Smooth muscle cell of the coronary artery (primary cell): ENCODE measurements at places on chromosomes 6 and 20. TPM values are rescaled to one million over a fixed set of nuclear protein-coding genes. Genes with fewer than 3 reads are reported as not detected.

The BTNL2 gene
- 0.12 TPM in 1 of 2 replicates, not detected in the other for total RNA-seq

The C6orf89 gene
- 21.6 and 36.2 TPM in 2 replicates for total RNA-seq

The PKHD1 gene
- not detected in 2 replicates for total RNA-seq

The STMND1 gene
- not detected in 2 replicates for total RNA-seq

The PPP1R14C gene
- total RNA-seq: 0.90 and 3.2 TPM in 2 replicates

The TDP2 gene
- total RNA-seq: 15.6 and 37.8 TPM in 2 replicates

The SLC12A5 gene
- under 0.01 TPM in 1 of 2 replicates, not detected in the other for total RNA-seq

The IMPG1 gene
- under 0.01 TPM in 1 of 2 replicates, not detected in the other for total RNA-seq

The DSTN gene
- total RNA-seq: 65.3 and 279 TPM in 2 replicates

The TCF15 gene
- total RNA-seq: 0.12 TPM in 1 of 2 replicates, not detected in the other

The RTN4IP1 gene
- total RNA-seq: 2.6 and 5.9 TPM in 2 replicates

The TTK gene
- 0.70 and 5.9 TPM in 2 replicates for total RNA-seq

The GMPR gene
- total RNA-seq: 8.5 and 20.0 TPM in 2 replicates

The TCFL5 gene
- 11.5 and 12.5 TPM in 2 replicates for total RNA-seq

The PROKR2 gene
- not detected in 2 replicates for total RNA-seq

The DEFB132 gene
- not detected in 2 replicates for total RNA-seq

The EZR gene
- total RNA-seq: 11.5 and 63.4 TPM in 2 replicates

The SCAF8 gene
- total RNA-seq: 17.3 TPM in 2 replicates

The NMBR gene
- not detected in 2 replicates for total RNA-seq

The MACROD2 gene
- 0.38 and 4.0 TPM in 2 replicates for total RNA-seq

The UCKL1 gene
- 20.6 and 21.0 TPM in 2 replicates for total RNA-seq

The SIM1 gene
- total RNA-seq: 1.6 TPM in 1 of 2 replicates, not detected in the other

The ADGRB3 gene
- under 0.01 TPM in 1 of 2 replicates, not detected in the other for total RNA-seq

The ANKRD66 gene
- not detected in 2 replicates for total RNA-seq

The SRSF12 gene
- total RNA-seq: 0.08 and 0.12 TPM in 2 replicates

The NAPB gene
- total RNA-seq: 7.5 and 7.8 TPM in 2 replicates

The RPP40 gene
- 4.8 and 7.7 TPM in 2 replicates for total RNA-seq

The OPRM1 gene
- not detected in 2 replicates for total RNA-seq

The CTAGE9 gene
- total RNA-seq: not detected in 2 replicates

The BCKDHB gene
- total RNA-seq: 5.7 and 10.6 TPM in 2 replicates

The SLC17A3 gene
- not detected in 2 replicates for total RNA-seq

The MDFI gene
- total RNA-seq: 0.23 and 5.8 TPM in 2 replicates

The ADIG gene
- total RNA-seq: not detected in 2 replicates

The HSPA12B gene
- 3.5 TPM in 1 of 2 replicates, not detected in the other for total RNA-seq

The IRF4 gene
- total RNA-seq: 0.12 TPM in 1 of 2 replicates, not detected in the other

The CRIP3 gene
- 0.47 TPM in 1 of 2 replicates, not detected in the other for total RNA-seq

The GRM4 gene
- not detected in 2 replicates for total RNA-seq

The MEI4 gene
- total RNA-seq: not detected in 2 replicates

The TAAR9 gene
- total RNA-seq: not detected in 2 replicates

The TAGAP gene
- total RNA-seq: not detected in 2 replicates

The OOEP gene
- total RNA-seq: not detected in 2 replicates

The MYLK2 gene
- total RNA-seq: 1.1 TPM in 1 of 2 replicates, not detected in the other

The GPSM3 gene
- 0.35 and 1.4 TPM in 2 replicates for total RNA-seq

The XKR7 gene
- not detected in 2 replicates for total RNA-seq

The RWDD1 gene
- 18.6 and 29.4 TPM in 2 replicates for total RNA-seq

The CPXM1 gene
- total RNA-seq: 0.23 and 32.2 TPM in 2 replicates

The BAK1 gene
- total RNA-seq: 10.5 and 19.7 TPM in 2 replicates

The CST2 gene
- not detected in 2 replicates for total RNA-seq

The FAM83D gene
- 1.5 and 5.6 TPM in 2 replicates for total RNA-seq

The CEP162 gene
- total RNA-seq: 5.4 and 6.3 TPM in 2 replicates

The SLC26A8 gene
- total RNA-seq: under 0.01 TPM in 1 of 2 replicates, not detected in the other

The JAG1 gene
- total RNA-seq: 126 and 252 TPM in 2 replicates

The PCK1 gene
- total RNA-seq: not detected in 2 replicates

The JPH2 gene
- total RNA-seq: 0.23 and 1.1 TPM in 2 replicates

The VSTM2L gene
- 1.6 and 2.9 TPM in 2 replicates for total RNA-seq

The APOBEC2 gene
- not detected in 2 replicates for total RNA-seq

The CALHM6 gene
- total RNA-seq: 0.23 and 0.90 TPM in 2 replicates

The CD2AP gene
- 7.4 and 15.6 TPM in 2 replicates for total RNA-seq
